ENCODE measurements at places on chromosomes 5 and 9. TPM values are rescaled to one million over a fixed set of nuclear protein-coding genes. Genes with fewer than 3 reads are reported as not detected.
A peak's percentile ranks its signal among the peaks of the same experiment; 100 is the strongest.

- no peak for DNase-seq
Measured at GRCh38 chr5:176579323-176579722, 30.2 kb downstream of the CDHR2 start.

The ZNF474 gene
- total RNA-seq, result 0.80 TPM

The PLCXD3 gene
- total RNA-seq, result 4.2 TPM

DNA sequence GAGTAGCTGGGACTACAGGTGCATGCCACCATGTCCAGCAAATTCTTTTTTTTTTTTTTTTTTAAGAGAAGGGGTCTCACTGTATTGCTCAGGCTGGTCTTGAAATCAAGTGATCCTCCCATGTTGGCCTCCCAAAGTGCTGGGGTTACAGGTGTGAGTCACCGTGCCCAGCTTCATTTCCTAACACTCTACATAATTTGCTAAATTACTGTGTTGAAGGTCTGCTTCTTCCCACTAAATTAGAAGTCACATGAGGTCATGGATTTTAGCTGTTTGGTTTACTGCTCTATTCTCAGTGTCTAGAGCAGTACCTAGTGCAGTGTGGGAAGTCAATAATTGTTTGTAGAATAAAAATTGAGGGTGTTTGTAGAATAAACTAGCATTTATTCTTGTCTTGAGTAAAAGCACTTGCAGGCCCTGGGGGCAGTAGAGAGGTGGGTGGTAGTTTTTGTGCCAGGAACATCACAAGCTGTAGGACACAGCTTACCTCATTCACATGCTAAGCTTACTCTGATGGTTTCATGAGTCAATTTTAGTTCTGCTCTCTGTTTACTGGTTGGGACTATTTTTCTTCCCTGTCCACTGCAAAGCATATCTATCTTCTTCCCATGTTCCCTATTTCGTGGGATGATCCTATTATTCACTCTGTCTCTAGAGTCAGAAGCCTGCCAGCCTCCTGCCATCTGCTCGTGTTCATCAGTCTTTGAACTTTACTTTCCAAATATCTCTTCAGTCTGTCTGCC, 7.0 kb downstream of the TEX48 start:
- no peak for DNase-seq

DNA sequence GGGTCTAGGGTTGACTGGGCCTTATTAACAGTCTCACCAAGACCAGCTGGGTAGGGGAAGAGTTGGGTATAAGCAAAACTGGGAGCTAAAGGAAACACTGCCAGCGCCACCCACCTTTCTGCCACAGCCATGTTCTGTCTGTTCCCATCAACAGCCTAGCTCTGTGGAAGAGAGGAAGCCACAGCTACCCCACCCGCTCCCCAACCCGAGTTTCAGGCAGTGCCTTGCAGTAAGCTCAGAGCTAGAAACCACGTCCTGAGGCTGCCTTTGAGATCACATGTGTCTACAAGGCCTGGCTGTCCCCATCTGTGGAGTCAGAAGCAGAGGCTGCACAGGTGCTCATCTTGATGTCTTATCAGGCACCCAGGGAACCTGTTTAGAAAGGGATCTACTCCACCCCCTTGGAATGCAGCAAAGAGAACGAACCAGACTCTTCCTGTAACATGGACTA, 15.3 kb downstream of the HNRNPH1 start:
- DNase-seq, result peak; percentile 56

DNA sequence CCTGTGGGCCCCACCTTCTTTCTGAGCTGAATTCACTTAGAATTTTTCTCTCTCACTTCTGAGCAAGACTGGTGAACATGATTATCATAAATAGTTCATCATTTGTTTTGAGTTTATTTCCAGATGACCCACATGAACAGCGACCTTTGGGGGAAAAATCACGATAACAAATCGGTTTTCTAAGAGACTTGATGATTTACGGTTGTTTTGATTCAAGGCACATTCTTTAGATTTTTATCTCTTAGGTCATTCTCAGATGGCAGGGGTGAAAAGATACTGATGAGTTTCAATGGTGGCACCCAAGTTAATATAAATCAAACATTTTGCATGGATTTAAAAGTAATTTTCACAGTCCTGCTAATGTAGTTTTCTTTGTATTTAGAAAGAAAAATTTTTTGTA, 95.1 kb downstream of the DMXL1 start:
- DNase-seq, result no peak

The PCSK1 gene
- 0.09 TPM for total RNA-seq

- no peak for DNase-seq
Measured at GRCh38 chr5:36423578-36424307, 122.0 kb upstream of the RANBP3L start.

The BTNL9 gene
- 105 TPM for total RNA-seq

The ZDHHC11 gene
- 4.9 TPM for total RNA-seq

The AQP7 gene
- 36.7 TPM for total RNA-seq

The PPIP5K2 gene
- 103 TPM for total RNA-seq

The DNM1 gene
- total RNA-seq, result 52.7 TPM

The KIF27 gene
- 10.7 TPM for total RNA-seq

The DOCK8 gene
- total RNA-seq, result 31.4 TPM

The ZNF483 gene
- total RNA-seq, result 20.1 TPM

Measured in sciatic nerve (tissue), 2 donors.